Panc1 (cell line): ENCODE measurements at places on chromosomes 5 and 9.

- DNase-seq: no peak
These were observed 51.4 kb downstream of the CFAP77 start for GRCh38 chr9:132461281-132461896.

DNA sequence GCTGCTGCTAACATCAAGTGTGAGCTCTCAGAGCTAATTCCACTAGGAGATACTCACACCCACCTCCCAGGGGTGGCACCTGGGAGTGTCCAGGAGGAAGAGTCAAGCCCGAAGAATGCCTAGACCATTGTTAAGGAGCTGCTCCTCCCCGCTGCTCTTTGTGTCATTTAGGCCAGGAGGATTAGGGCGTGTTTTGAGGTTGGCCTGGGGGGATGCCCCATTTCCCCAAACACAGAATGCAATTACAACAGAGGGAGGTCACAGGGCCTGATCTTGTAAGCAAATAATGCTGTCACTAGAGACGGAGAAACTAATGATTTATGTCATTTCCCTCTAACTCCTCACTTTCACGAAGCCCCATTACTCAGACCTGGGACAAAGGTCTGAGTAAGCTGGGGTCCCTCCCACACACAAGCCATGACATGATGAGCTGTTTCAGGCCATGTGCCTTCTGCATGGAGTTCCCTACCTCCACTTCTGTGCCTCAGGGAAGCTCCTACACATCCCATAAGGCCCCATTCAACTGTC is 312.5 kb downstream of the ACTL7B start:
- DNase-seq: no peak

GRCh38 chr5:145938776-145939539 is 2.6 kb downstream of the SH3RF2 start:
- DNase-seq: no peak

DNA sequence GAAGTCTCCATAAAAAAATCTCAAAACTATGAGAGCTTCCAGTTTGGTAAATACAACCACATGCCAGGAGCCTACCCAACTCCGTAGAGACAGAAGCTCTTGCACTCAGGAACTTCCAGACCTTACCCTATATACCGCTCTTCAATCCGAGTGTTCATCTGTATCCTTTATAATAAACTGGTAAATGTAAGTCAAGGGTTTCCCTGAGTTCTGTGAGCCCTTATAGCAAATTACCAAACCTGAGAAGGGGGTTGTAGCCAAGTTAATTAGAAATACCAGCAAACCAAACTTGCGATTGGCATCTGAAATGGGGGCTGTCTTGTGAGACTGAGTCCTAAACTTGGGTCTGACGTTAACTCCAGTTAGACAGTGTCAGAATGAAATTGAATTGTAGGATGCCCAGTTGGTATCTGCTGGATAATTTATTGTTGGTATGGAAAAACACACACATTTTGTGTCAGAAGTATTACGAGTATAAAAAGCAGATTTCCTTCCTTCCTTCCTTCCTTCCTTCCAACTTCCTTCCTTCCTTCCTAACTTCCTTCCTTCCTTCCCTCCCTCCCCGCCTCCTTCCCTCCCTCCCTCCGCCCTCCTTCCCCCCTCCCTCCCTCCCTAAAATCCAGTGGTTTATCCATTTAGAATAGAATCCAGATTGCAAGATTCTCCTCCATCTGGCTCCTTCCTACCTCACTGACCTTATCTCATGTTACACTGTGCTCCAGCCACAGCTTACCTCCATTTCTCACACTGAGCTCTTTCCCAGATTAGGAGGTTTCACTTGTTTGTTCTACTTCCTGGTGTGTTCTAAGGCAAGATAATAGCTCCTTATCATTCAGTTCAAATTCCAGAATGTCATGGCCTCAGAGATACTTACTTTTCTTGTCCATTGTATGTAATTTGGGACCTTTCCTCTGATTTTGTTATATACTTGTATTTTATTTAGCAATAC is 196.7 kb downstream of the WDR70 start:
- no peak for DNase-seq

DNA sequence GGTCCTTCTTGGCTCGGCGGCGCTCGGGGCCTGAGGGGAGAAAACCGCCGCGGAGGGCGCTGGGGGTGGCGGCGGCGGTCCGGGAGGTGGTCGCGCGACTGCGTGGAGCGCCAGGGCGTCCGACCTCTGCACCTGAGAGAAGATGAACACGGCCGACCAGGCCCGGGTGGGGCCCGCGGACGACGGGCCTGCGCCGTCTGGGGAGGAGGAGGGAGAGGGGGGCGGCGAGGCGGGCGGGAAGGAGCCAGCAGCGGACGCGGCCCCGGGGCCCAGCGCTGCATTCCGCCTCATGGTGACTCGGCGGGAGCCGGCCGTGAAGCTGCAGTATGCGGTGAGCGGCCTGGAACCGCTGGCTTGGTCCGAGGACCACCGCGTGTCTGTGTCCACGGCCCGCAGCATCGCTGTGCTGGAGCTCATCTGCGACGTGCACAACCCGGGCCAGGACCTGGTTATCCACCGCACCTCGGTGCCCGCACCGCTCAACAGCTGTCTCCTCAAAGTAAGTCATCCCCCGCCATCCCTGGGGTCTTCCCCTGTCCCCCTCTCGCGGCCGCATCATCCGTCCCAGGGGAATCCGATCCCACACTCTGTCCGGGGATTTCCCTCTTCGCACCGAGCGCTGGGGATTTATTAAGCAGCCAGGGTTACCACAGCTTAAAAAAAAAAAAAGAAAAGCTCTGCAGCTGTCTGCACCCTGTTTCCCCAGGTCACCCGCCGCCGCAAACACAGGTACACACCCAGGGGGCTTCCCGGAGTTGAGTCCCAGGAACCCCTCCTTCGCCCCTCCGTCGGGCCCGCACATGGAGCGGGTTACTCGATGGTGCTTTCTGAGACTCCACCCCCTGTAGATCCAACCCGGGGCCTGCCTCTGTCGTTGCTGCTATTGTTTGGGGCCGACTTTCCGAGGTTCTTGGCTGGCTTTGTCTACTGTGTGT is at the start of gene GTF3C4:
Gene GTF3C4, plus strand, starts transcription at position 8 of the 935 bp plus-strand sequence. Its CDS starts 135 bp downstream, at position 143.
- DNase-seq: no peak

DNA sequence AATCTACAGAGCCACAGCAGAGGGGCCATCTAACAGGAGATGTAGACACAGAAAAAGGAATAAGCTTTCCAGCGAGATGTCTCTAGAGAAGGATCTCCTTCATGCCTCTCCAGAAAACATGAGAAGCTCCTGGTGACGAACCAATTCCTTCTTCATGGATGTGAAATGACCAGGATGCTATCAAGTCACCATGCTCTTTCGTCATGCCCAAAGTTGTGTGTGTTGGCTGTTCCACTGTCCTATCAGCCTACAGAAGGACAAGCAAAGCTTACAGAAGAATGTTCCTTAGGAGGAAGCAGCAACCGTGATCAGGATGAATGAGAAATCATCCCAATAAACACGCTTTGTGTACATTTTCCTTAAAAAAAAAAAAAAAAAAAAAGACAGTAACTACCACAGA is 54.4 kb downstream of the ALDH7A1 start:
- no peak for DNase-seq

GRCh38 chr5:89255845-89256463 is 373.0 kb upstream of the MEF2C start:
- no peak for DNase-seq

- DNase-seq: no peak
These were observed 604.5 kb downstream of the GABRG2 start for GRCh38 chr5:162672061-162672460.

GRCh38 chr9:4005896-4006295 is 294.0 kb downstream of the GLIS3 start:
- no peak for DNase-seq

DNA sequence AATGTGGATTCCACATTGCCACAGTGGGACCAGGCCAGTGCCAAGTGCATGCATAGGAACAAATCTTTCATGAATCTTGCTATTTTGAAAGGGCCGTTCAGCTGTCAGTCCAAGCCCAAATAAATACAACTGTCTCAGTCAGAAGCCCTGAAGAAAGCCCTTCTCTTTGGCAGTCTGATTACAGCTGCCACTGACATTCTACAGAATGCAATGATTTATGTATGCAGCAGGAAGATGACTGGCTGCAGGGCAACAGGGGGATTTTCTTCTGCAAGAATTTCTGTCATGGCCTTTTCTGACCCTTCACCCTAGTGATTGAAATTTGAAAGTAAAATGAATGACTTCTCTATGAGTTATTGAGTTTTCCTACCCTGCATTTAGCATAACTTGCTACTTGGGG is 86.7 kb upstream of the FER start:
- DNase-seq: no peak

GRCh38 chr5:134406390-134406789 is 5.3 kb downstream of the CDKN2AIPNL start:
- DNase-seq: no peak

- DNase-seq: no peak
These were observed 34.4 kb upstream of the RANBP6 start for GRCh38 chr9:6049798-6050197.

DNA sequence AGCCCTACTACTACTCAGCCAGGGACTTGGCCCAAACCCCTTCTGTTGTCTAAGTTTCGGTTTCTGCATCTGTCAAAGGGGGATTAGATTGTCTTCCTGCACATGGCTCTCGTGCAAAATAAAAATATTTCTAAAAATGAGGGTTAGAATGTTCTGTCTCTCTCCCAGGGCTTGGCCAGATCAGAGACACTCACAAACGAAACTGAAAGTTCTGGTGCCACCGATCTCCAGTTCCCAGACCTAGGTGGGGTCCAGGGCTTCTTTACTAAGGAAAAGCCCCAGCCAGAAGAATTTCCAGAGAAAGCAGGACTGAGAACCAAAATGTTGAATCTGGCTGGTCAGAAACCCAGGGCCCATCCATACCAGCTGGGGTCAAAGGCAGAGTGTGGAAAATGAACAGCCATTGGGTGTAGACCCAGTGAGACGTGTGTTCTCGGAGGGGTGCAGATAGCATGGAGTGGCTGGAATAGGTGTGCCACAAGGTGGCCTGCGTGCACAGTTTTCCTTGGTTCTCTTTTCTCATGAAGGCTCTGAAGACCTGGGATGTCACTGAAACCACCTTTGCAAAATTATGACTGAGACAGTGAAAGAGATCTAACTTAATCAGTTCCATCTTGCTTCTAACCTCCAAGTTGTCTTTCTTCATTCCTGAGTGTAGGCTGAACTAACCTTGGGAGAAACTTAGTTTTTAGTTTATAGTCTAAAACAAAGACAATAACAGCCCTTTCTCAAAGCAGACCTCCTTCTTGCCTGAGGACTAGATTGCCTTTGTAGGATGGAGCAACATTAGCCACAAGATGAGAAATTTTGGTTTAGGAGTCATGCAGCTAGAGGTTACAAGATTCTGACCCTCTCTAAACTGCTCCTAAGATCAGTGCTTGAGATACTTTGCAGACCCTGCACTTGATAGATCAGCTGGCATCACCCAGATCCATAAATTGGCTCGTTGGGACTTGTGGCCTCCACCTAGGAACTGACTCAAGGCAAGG is 2.3 kb upstream of the SLC23A1 start:
- DNase-seq: no peak

DNA sequence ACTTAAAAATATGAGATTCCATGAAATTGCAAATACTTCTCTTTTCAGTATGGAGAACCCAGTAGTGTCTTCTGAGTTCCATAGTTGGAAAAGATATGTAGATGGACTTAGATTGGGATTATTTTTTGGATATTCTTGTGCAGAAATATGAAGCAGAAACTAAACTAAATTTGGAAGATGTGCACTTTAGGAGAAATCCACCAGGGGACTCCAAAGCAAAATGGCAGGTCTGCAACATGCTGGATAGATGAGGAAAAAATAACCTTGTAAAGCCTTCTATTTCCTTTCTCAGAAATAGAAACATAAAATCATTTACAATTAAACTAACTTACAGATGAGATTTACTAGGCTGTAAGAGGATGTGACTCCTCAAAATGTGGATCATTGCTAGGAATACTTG is 49.2 kb upstream of the MINAR2 start:
- no peak for DNase-seq

DNA sequence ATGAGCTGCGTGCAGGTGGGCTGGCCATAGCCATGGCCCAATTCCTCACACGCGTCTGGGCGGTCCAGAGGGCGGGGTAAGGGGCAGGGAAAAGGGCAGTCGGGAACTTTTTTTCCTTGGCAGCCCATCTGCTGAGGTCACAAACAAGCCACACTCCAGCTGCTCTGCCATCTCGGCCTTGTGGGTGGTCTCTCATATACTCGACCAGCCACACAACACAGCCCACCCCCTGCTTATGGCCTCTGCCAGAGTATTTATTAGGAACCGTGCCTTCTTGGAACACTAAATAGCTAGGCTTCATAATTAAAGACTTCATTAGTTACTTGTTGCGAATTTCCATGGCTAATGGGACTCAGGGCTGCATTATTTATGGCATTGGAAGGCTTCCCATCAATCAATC is 98.5 kb upstream of the LHFPL2 start:
- no peak for DNase-seq

DNA sequence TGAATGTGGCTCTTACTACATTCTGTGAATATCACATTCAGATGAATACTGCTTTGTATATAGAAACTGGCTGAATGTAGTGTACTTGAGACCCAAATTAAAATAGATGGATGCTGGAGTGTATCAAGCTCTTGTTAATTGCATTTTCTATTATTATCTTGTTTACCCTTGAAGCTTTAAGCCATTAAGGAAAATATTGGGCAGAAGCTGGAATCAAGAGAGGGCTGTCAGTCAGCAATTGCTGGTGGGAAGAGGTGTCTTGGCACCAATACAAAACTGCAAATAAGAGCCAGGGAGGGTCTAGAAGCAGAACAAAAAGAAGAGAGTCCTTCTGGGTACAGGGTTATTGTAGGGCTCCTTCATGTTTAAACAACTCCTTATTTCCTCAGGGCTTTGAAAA is 38.8 kb downstream of the MUSK start:
- no peak for DNase-seq

GRCh38 chr9:124929464-124929863 is 11.4 kb downstream of the GOLGA1 start:
- DNase-seq: no peak

DNA sequence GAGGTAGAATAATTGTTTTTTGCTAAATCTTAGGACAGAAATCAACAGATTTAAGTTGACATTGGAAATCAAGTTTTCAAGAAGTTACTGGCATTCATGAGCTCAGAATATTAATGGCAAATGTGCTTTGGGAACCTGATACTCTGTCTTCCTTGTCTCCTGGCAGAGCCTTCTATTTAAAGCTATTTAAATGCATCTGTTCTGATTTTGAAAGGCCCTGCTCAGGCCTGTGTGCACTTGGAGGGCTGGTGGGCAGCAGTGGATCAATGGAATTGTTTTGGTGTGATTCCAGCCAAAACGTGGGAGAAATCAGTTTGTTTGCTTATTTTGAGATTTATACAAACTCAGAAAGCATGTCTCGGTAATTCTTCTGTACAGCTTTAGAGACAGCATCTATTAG is 38.5 kb downstream of the FBXL7 start:
- DNase-seq: no peak

- no peak for DNase-seq
These were observed 47.3 kb downstream of the SLC6A7 start for GRCh38 chr5:150236981-150237754.

GRCh38 chr9:126609191-126609590 is 4.5 kb upstream of the LMX1B start:
- no peak for DNase-seq

GRCh38 chr5:16579142-16579847 is 37.5 kb downstream of the RETREG1 start:
- no peak for DNase-seq
